Keratinocyte (primary cell): ENCODE measurements at places on chromosomes 4 and X. TPM values are rescaled to one million over a fixed set of nuclear protein-coding genes. Genes with fewer than 3 reads are reported as not detected.

- H3K4me1 ChIP-seq, result peaks cover 9% of the 10 kb centered on the region
- DNase-seq, result no peak
- H3K27me3 ChIP-seq, result no peaks in the 10 kb centered on the region
- no peak overlapping the region for H3K4me3 ChIP-seq
These were observed 33.9 kb upstream of the FAM241A start for GRCh38 chr4:112111306-112111705.

GRCh38 chr4:161457906-161458305 is 705.9 kb downstream of the FSTL5 start:
- no peak for DNase-seq
- no peak overlapping the region for H3K27ac ChIP-seq
- H3K27me3 ChIP-seq, result no peaks in the 10 kb centered on the region
- H3K4me1 ChIP-seq, result no peaks in the 10 kb centered on the region
- H3K36me3 ChIP-seq, result no peaks in the 10 kb centered on the region

- no peak overlapping the region for H3K4me3 ChIP-seq
- H3K4me1 ChIP-seq, result peaks cover 3% of the 10 kb centered on the region
- no peaks in the 10 kb centered on the region for H3K27me3 ChIP-seq
- H3K27ac ChIP-seq, result no peak overlapping the region
- DNase-seq, result no peak
- H3K36me3 ChIP-seq, result no peaks in the 10 kb centered on the region
These were observed 70.0 kb upstream of the FAM241A start for GRCh38 chr4:112075129-112075753.

GRCh38 chrX:54695816-54696487 is 102.1 kb downstream of the ITIH6 start:
- H3K4me1 ChIP-seq, result no peaks in the 10 kb centered on the region
- H3K36me3 ChIP-seq, result no peaks in the 10 kb centered on the region
- no peak overlapping the region for H3K4me3 ChIP-seq
- no peak overlapping the region for H3K27ac ChIP-seq

GRCh38 chrX:138885886-138886285 is 174.4 kb upstream of the FGF13 start:
- H3K27me3 ChIP-seq, result no peaks in the 10 kb centered on the region
- no peak for DNase-seq
- no peaks in the 10 kb centered on the region for H3K36me3 ChIP-seq

GRCh38 chrX:123626962-123627361 is 105.9 kb downstream of the THOC2 start:
- no peak overlapping the region for H3K4me3 ChIP-seq
- no peaks in the 10 kb centered on the region for H3K36me3 ChIP-seq
- no peaks in the 10 kb centered on the region for H3K27me3 ChIP-seq
- DNase-seq, result peak; percentile 9
- no peaks in the 10 kb centered on the region for H3K4me1 ChIP-seq
- H3K27ac ChIP-seq, result no peak overlapping the region

DNA sequence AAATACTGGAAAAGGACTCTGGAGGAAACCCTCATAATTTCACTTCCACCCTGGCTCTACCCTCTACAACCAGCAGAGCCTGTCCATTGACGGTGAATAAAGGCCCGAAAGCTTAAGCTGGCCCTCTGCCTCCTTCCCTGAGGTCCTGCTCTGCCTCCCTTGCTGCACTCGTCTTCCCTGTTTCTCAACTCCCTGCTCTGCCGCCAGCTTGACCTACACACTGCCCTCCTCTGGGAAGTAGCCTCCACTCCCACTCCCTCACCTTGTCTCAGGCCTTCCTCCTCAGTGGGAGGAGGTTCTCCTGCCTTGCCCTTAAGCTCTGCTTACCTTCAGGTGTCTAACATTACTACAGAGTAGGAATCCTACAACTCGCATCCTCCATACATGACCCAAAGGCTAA is 608.6 kb upstream of the NR3C2 start:
- no peaks in the 10 kb centered on the region for H3K36me3 ChIP-seq
- H3K27me3 ChIP-seq, result no peaks in the 10 kb centered on the region
- H3K4me1 ChIP-seq, result no peaks in the 10 kb centered on the region
- no peak overlapping the region for H3K4me3 ChIP-seq

- H3K4me3 ChIP-seq, result no peak overlapping the region
- H3K36me3 ChIP-seq, result no peaks in the 10 kb centered on the region
- H3K27me3 ChIP-seq, result no peaks in the 10 kb centered on the region
These were observed 249.5 kb downstream of the GPM6A start for GRCh38 chr4:175562542-175562941.

DNA sequence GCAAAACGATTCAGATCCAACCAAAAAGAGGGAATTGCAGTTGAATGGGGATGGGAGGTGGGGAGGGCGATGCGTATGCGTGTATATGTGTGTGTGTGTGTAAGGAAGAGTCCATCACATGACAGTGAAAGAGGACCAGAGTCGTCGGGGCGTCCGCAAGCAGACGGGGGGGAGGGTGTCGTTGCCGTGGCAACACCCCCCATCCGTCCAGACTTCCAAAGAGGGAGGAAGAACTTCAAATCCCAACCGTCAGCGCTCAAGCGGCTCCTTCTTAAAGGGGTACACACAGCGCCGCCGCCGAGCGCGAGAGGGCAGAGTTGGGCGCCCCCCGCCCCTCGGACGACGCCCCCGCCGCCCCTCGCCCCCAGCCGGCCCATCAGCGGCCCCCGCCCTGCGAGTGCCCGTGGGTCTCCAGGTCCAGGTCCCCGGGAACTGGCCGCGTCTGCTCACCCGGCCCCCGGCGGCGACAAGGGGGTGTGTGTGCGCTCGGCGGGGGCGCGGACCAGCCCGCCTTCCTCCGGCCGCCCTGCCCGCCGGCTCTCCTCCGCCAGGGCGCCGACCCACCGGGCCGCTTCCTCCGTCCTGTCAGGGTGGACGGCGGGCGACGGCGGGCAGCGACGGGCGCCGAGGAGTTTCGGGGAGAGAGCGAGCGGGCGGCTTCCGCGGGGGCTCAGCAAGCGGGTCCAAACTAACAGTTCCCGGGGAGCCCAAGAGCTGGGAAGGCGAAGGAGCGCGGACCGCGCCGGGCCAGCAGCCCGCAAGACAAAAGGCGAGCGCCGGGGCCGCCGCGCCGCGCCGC is 685 bp downstream of the LCORL start:
- H3K36me3 ChIP-seq, result no peaks in the 10 kb centered on the region
- no peaks in the 10 kb centered on the region for H3K27me3 ChIP-seq
- peak overlapping the region; percentile 95 for H3K4me3 ChIP-seq
- H3K4me1 ChIP-seq, result peaks cover 4% of the 10 kb centered on the region

DNA sequence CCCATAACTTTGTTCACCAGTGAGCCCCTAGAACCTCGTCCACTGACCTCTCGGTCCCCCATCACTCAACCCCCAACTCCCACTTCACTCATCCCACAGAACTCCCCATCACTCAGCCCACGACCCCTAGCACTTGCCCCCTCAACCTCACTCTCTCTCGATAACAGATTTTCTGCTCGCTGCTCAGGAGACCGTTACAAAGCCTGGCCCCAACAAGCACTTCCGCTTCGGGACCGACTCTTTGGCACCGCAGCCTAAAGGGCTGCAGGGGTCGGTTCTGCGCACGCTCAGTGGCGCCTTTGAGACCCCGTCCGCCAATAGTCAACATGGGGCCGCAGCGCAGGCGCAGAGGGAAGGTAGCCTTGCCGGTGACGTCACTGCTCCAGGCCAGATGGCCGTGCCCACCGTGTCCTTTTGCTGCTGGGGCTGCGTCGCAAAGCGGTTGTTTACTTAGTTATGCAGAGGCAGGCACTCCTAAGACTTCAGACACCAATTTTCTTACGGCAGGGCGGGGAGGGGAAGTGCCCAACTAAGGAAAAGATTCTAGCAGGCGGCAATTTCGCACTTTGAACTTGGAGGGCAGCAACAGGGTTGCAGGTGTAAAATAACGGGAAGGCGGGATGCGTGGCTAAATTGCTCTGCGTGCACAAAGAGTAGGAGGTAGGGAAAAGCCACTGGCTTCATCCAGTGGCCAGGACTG is at the start of gene ZNF182:
Gene ZNF182 (minus strand): TSS at position 232 of the 700 bp plus-strand sequence. CDS start 1,380 bp downstream, outside the sequence.
- no peaks in the 10 kb centered on the region for H3K36me3 ChIP-seq
- H3K4me3 ChIP-seq, result peak within 1 kb of the TSS; percentile 60
- no peaks in the 10 kb centered on the region for H3K27me3 ChIP-seq
- peak within 1 kb of the TSS; percentile 52 for H3K27ac ChIP-seq

- no peaks in the 10 kb centered on the region for H3K4me1 ChIP-seq
- no peak overlapping the region for H3K4me3 ChIP-seq
These were observed 254.5 kb upstream of the RPS6KA3 start for GRCh38 chrX:20521222-20521621.

The DCHS2 gene
- polyA plus RNA-seq, result 0.01 TPM in 2 of 3 replicates, not detected in the other

The MAGEA9B gene
- not detected in 3 replicates for polyA plus RNA-seq

The PAGE2 gene
- polyA plus RNA-seq, result not detected in 3 replicates

The GC gene
- not detected in 3 replicates for polyA plus RNA-seq

The RHOH gene
- polyA plus RNA-seq, result 0.04 to 0.15 TPM in 2 of 3 replicates, not detected in the other

The PSAPL1 gene
- 0.01 to 0.05 TPM (median 0.03 TPM) in 3 replicates for polyA plus RNA-seq

The SRPX gene
- 31.9 to 166 TPM (median 53.8 TPM) in 3 replicates for polyA plus RNA-seq
